ENCODE measurements at places on chromosomes 12 and 14.

DNA sequence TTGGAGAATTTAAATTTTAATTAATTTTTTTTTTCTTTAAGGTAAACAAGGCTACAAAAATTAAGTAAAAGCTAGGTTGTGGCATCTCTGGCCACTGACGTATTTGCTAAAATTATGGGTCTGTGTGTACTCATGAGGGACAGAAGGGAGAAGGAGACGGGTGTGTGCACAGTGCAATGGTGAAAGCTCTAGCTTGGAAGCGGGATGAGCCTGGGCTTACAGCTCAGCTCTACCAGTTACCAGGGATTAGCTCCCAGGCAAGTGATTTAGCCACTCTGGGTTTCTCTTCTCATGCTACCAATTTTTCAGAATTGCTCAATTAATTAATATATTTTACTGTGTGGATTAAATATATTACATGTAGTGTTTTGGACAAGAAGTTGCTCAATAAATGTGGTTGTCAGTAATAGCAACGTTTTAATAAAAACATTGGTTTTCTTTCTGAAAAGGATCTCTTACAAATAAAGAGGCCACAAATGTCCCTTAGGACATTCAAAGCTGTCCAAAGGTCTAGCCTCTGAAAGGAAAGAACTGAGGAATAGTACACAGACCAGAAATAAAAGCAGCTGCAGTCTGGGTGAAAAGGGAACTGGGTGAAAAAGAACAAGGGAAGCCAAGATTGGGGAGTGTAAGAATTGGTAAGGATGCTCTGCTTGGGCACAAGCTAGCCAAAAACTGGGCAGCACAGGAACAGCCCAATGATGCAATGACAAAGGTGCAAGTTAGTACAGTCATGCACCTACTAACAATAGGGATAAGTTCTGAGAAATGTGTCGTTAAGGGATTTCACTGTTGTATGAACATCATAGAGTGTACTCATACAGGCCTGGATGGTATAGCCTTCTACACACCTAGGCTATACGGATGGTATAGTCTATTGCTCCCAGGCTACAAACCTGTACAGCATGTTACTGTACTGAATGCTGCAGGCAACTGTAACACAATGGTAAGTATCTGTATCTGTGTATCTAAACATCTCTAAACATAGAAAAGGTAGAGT, 61.7 kb downstream of the FERMT2 start:
- DNase-seq = no peak

GRCh38 chr12:6376079-6376869, 911 bp upstream of the SCNN1A start:
- DNase-seq = peak; percentile 51

DNA sequence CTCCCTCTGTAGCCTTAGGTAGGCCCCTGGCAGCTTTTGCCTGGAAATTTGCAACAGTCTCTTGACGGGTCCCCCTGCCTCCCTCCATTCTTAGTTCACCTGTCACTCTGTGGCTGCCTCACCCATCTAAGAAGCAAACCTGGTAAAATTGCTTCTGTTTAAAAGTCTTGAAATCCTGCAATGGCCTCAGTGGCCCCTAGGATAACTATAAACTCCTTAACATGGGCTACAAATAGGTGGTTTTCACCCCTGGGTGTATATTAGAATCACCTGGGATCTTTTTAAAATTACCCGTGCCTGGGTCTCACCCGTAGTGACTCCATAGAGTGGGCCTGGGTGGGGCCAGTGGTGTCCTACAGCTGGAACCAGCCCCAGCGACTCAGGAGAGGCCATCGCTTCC, 332.7 kb downstream of the CACNA1C start:
- no peak for DNase-seq

- DNase-seq = no peak
Measured at GRCh38 chr12:20931894-20932293, 121.4 kb downstream of the SLCO1B3 start.

DNA sequence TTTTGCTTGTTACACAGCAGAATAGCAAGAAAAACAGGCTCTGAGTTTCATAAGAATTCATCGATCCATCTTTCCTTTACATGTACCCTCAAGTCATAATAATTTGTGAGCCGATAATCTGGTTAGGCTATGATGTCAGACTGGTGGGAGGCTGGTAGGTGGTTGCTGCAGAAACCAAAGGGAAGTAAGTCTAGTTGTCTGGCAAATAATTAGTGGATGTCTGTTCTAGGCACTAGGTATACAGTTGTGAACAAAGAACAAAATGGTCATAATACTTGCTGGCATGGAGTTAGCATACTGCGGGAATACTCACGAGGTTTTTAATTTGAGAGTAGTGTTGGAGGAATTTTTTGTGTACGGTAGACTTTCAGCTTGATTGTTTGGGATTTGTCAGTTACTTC, 8.8 kb downstream of the SUSD6 start:
- no peak for DNase-seq

DNA sequence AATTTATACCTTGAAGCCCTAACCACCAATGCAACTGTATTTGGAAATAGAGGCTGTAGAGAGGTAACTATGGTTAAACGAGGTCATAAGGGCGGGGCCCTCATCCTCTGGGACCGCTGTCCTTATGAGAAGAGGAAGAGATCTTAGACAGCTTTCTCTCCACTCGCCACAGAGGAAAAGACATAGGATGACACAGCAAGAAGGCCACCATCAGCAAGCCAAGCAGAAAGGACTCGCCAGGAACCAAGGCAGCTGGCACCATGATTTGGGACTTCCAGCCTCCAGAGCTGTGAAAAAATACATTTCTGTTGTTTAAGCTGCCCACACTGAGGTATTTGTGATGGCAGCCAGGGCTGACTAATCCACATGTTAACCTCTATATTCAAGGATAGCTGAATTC, 30.4 kb upstream of the BCAT1 start:
- no peak for DNase-seq

DNA sequence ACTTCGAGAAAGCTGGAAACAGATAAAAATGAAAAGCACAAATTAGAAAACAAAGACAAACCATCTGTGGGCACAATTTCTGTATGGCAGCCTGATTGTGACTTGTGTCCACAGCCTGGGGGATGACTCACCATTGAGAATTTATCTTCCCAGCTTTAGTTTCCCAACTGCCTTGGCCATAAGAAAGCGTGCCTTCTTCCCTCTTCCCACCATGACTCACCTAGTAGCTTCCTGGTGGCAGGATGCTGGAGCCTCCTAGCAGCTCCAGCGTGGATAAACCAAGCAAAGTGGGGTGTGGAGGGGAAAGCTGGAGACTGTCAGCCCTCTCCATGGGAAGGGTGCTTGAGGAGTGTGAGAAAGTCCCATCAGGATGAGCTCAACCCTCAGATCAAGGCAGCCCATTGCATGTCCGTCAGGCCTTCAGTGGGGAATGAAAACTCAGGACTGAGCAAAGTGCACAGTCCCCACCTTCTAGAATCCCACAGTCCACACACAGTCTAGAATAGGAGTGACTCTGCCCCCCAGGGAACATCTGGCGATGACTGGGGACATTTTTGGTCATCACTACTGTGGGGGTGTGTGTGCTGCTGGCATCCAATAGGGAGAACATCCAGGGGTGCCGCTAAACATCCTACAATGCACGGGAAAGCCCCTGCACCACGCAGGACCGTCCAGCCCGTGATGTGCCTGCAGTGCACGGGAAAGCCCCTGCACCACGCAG, 22.4 kb upstream of the SERPINA6 start:
- DNase-seq = no peak

- DNase-seq = no peak
Measured at GRCh38 chr12:22978962-22979361, 354.0 kb downstream of the ETNK1 start.

GRCh38 chr12:23560611-23561010, 388.9 kb downstream of the SOX5 start:
- DNase-seq = no peak

- no peak for DNase-seq
Measured at GRCh38 chr12:12399776-12400305, 43.0 kb downstream of the BORCS5 start.

GRCh38 chr12:39420043-39420442, 22.9 kb downstream of the KIF21A start:
- no peak for DNase-seq

DNA sequence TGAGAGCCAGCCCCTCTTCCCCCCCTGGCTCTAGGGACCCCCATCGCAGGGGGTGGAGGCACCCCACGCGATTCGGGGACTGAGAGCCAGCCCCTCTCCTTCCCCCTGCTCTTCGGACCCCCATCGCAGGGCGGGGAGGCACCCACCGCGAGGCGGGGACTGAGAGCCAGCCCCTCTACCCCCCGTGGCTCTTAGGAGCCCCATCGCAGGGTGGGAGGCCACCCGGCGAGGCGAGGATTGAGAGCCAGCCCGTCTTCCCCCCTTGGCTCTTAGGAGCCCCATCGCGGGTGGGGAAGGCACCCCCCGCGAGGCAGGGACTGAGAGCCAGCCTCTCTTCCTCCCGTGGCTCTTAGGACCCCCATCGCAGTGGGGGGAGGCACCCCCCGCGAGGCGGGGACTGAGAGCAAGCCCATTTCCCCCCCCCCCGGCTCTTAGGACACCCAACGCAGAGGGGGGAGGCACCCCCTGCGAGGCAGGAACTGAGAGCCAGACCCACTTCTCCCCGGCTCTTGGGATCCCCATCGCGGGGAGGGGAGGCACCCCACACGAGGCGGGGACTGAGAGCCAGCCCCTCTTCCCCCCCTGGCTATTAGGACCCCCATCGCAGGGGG, 45.6 kb downstream of the DDX11 start:
- DNase-seq = no peak

DNA sequence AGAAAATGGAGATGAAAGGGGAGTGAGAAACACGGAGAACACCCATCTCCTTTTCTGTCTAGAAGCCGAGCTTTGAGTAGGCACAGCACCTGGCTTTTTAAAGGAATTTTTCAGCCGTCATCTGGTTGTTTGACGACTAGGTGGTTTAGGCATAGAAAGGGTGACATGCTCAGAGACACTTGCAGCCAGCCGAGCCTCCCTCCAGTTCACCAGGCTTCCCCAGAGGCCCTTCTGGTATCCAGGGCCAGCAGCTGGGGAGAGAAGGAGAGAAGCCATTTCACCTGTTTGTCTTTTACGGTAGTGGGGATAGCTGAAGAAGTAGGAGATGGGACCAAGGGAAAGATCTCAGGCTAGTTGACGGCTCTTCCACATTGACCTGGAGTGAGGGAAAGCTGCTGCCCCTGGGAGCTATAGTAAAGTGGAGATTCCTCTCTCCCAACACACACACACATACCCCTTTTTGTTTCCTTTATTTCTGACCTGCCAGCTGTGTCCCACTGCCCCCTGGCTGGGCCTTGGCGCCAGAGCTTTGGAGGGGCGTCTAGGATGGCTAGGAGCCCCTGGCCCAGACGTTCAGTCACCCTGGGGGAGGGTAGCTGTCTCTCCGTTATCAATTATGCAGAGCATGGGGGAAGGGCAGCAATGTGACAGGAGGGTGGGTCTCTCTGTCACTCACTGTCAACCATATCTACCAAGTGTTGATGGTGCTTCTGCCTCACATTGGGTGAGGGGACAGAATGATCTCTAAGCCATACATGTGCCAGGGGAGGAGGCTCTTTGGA, 5.5 kb downstream of the MAP3K12 start:
- peak; percentile 58 for DNase-seq

- DNase-seq = no peak
Measured at GRCh38 chr14:49594347-49595091, 4.2 kb upstream of the LRR1 start.

DNA sequence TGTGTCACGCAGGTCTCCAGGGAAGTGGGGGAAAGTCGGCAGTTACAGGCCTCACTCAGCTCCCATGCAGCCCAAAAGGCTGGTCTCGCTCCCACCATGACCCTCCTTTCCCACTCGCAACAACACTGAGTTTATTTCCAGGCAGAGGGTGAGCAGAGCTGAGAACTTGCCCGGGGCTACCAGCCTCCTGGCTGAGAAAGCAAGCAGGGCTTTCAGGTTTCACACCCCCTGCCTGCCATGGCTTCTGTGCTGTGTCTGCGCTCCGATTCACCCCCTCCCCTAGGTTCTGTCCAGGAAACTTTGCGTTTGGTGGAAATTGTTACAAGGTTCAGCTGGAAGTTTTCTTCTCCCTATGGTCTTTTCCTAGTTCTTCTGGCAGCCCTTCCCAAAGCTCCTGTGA, 17.1 kb downstream of the OR10G2 start:
- DNase-seq = no peak

DNA sequence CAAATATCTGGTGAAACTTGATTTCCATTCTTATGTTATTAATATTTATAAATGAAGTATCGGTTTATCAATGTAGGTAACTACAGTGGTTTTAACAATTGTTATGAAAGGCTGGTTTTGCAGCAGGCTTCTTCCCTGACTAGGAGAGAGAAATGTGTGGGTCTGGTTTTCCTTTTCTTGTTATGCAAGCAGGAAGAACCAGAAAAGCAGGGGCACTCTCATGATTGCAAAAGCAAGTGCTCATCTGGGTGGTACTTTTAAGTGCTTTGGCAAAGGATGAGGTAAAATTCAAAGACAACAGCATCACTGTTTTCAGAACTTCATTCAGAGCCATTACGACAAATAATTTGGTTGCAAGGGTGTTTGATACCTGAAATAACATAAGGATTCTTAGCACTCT, 105.6 kb downstream of the PTPRO start:
- DNase-seq = no peak

GRCh38 chr14:103772078-103772712, 56.6 kb downstream of the ZFYVE21 start:
- no peak for DNase-seq

DNA sequence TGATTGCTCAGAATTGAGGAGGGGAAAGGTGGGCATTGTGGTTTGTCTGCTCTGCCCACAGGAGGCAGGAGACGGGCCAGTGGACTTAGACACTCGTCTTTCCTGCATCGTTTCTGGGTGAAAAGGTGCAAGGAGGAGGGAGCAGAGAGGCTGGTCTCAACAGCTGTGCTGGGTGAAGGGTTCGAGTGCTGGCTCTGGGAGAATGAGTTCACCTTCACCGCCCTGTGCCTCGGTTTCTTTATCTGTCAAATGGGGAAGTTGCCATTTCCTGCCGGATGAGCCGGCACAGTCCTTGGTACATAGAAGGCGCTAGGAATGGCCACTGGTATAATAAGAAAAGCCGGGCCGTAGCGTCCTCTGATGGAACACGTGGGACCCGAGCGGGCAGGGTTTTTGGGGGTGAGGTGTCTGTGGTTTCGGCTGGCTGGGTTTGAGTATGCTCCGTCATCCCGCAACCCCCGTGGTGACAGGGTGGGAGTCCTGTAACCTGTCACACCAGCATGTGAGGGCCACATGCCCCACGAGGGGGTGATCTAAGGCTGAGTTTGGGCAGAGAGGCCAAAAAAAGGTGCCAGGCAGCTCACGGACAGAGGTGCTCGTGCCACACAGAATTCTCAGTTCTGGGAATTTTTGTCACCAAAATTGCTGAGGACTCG, 7.3 kb downstream of the BCL7A start:
- DNase-seq = no peak

GRCh38 chr12:14936224-14936861, 2.0 kb downstream of the ERP27 start:
- DNase-seq = no peak

GRCh38 chr12:4441355-4442335, 4.0 kb downstream of the FGF6 start:
- no peak for DNase-seq

DNA sequence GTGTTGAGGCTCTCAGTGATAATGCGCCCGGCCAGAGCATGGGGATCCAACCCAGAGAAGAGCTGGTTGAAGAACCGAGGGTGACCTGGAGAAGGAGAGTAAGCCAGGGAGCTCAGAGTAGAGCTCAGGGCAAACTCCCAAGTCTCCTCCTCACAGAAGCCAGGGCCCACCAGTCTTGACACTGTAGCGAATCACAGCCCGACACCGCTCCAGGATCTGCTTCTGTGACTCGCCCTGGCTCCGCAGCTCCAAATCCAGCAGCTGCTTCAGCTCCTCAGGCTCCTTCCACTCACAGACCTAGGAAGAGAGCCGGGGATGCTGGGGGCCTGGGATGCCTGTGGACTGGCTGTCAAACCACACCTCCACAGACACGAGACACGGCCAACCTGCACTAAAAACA, 8.2 kb upstream of the ZNF740 start:
- no peak for DNase-seq
